PC-9 (cell line): ENCODE measurements at places on chromosomes 16 and 17. TPM values are rescaled to one million over a fixed set of nuclear protein-coding genes. Genes with fewer than 3 reads are reported as not detected.

DNA sequence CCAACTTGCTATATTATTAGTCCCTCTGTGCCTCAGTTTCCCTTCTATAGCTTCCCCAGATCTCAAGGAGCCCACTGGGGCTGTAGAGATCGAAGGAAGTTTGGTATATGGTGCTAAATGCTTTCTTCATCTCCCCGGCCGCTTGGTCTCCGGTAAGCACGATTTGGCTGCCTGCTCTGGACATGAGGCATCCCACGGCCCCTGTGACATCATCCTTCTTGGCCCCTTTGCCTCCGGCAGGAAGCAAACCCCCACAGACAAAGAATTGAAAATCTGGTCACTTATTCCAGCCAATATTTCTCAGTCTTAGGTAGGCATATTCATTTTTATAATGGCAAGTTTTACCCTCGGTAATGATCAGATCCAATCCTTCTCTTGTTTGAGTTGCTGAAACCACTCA lies 65.8 kb downstream of the WSCD1 start:
- H3K36me3 ChIP-seq, result no peaks in the 10 kb centered on the region
- no peak for DNase-seq
- H3K4me3 ChIP-seq, result no peak overlapping the region
- no peak overlapping the region for H3K27ac ChIP-seq
- no peaks in the 10 kb centered on the region for H3K4me1 ChIP-seq

The DECR2 gene
- 65.4 and 78.4 TPM in 2 replicates for total RNA-seq

The CRHR1 gene
- total RNA-seq, result not detected in 2 replicates

- H3K36me3 ChIP-seq, result no peaks in the 10 kb centered on the region; the same call in 1 of the 2 replicates
- DNase-seq, result no peak
- no peaks in the 10 kb centered on the region for H3K4me1 ChIP-seq
- no peak overlapping the region for H3K27ac ChIP-seq
- no peak overlapping the region for H3K4me3 ChIP-seq
Observed at GRCh38 chr17:18106211-18106610, 2.3 kb upstream of the MYO15A start.
